Sigmoid colon (tissue), 7 donors: ENCODE measurements at places on chromosomes 2 and 18. TPM values are rescaled to one million over a fixed set of nuclear protein-coding genes. Genes with fewer than 3 reads are reported as not detected.

GRCh38 chr18:47204908-47205522 is 28.9 kb upstream of the IER3IP1 start:
- no peak overlapping the region for H3K4me3 ChIP-seq
- H3K4me1 ChIP-seq: no peaks in the 10 kb centered on the region
- no peaks in the 10 kb centered on the region for H3K36me3 ChIP-seq
- no peak for DNase-seq
- no peaks in the 10 kb centered on the region for H3K27me3 ChIP-seq

GRCh38 chr2:73981081-73982001 is 3.4 kb upstream of the TET3 start:
- DNase-seq: peak; percentile 68
- H3K27me3 ChIP-seq: peaks cover 2% of the 10 kb centered on the region
- H3K4me1 ChIP-seq: peaks cover 41% of the 10 kb centered on the region

- DNase-seq: no peak
- no peak overlapping the region for H3K4me3 ChIP-seq
- no peaks in the 10 kb centered on the region for H3K4me1 ChIP-seq
- H3K27me3 ChIP-seq: no peaks in the 10 kb centered on the region
Measured at GRCh38 chr2:234454433-234454832, 42.4 kb downstream of the ARL4C start.

Gene PAX8
- 0.55 TPM for total RNA-seq

DNA sequence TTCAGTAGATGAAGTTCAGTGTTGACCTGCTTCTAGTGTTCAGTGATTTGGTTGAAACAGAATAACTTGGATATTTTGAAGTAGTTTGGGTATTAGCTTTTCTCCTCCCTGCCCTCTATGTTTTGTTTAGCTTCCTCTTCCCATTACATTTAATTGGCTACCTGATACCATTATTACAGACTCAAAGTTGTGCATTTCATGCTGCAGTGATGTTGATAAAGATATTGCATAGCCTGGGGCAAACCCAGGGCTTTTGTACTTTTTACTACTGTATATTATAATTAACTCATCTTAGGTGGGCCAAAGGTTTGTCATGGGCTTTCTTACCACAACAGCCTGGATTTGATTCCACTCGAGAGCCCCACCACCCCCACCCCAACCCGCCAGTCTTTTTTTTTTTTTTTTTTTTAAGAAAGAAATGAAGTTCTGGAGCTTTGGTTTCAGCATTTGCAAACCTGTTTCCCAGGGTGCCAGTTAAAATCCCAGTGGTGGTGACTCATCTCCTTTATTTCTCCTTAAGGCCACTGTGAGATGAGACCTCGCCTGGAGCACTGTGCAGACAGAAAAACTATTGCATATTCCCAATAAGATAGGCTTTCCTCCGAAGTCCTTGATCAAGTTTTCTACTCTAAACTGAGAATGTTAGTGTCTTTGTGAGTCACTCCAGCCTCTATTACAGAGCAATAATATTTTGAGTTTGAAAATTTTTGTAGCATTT is 393.7 kb upstream of the FANCL start:
- H3K27ac ChIP-seq: no peak overlapping the region
- no peaks in the 10 kb centered on the region for H3K27me3 ChIP-seq
- no peak overlapping the region for H3K4me3 ChIP-seq
- H3K4me1 ChIP-seq: no peaks in the 10 kb centered on the region
